ENCODE measurements at places on chromosomes 5 and 9.

DNA sequence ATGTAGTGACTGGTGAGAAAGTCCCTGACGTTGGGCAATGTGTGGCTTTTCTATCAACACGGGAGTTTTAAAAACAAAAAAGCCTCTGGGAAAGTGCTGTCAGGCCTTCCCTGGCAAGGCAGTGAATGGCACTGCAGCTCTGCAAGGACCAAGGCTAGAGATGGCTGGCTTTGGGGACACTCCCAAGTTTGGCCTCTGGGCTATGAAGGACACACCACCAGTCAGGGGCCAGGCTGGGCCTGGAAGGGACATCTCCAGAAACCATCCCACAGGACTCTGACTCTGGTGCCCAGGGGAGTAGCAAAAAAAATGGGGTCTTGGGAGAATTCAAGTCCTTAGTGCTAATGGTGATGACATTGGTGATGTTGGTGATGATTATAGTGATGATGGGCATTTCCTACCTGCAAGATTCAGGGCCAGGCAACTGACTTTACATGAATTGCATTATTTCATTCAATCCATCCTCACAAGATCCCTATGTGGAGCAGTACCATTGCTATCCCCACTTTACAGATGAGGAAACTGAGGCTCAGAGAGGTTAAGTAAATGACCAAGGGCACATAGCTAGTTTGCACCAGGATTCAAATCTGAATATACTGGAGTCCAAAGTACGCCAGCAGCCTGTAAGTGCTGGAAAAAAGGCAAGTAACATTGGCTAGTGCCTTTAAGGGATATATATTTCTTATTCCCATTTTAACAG is 2.6 kb upstream of the PPARGC1B start:
- no peak for DNase-seq

GRCh38 chr5:125056671-125057485 is 310.4 kb upstream of the ZNF608 start:
- peak; percentile 69 for DNase-seq

GRCh38 chr9:114908104-114908622 is 22.2 kb downstream of the TNFSF8 start:
- no peak for DNase-seq

- DNase-seq: no peak
These were observed 196.7 kb downstream of the WDR70 start for GRCh38 chr5:37575541-37576489.

DNA sequence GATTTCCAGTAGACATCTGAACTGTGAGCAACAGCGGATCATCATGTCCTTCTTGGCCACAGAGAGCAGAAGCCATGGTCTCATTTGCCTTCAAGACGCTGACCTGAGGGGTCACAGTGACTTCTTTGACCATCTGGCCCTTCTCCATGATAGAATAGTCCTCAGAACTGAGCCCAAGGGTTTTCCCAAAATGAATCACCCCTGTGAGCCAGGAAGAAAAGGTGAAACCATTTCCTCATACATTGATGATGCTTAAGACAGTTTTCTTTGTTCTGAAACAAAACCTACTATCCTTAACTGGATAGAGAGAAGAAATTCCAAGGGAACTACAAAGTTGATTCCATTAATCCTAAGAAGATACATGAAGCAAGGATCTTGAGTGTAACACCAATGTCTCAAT is 503.9 kb downstream of the CTNND2 start:
- no peak for DNase-seq

DNA sequence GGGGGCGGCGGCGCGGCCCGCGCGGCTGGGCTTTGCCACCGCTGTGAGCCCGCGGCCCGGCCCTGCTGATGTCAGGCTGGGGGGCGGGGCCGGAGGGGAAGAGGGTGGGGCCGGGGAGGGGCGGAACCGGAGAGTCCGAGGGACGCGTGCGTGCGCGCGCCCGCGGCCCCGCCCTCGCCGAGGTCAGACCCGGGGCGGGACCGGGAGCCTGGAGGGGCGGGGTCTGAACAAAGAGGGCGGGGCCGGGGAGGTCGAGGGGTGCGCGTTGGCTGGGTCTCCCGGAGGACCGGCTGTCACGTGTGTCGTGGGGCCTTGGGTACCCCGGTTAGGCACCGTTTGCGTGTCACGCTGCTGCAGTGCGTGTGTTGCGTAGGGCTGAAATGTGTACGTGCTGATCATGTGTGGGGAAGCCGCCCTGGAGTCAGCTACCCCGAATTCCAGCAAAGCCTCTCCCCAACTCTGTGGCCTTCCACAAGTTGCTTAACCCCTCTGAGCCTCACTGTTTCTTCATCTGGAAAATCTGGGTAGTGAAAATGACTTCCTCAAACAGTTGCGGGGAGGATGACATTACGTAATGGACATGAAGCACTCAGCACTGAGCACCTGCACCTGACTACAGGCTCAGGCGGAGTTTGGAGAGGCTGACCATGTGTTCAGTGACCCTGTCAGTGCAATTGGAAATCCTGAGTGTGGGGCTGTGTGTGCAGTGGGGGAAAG is at the start of gene RALGDS:
RALGDS (minus strand) TSS at position 43 of the 717 bp plus-strand sequence. CDS start 86 bp downstream, outside the sequence.
- DNase-seq: peak; percentile 70

- DNase-seq: no peak
These were observed 10.7 kb downstream of the RXRA start for GRCh38 chr9:134336924-134337323.

- DNase-seq: no peak
These were observed 32.3 kb upstream of the KIF2A start for GRCh38 chr5:62273687-62274086.

DNA sequence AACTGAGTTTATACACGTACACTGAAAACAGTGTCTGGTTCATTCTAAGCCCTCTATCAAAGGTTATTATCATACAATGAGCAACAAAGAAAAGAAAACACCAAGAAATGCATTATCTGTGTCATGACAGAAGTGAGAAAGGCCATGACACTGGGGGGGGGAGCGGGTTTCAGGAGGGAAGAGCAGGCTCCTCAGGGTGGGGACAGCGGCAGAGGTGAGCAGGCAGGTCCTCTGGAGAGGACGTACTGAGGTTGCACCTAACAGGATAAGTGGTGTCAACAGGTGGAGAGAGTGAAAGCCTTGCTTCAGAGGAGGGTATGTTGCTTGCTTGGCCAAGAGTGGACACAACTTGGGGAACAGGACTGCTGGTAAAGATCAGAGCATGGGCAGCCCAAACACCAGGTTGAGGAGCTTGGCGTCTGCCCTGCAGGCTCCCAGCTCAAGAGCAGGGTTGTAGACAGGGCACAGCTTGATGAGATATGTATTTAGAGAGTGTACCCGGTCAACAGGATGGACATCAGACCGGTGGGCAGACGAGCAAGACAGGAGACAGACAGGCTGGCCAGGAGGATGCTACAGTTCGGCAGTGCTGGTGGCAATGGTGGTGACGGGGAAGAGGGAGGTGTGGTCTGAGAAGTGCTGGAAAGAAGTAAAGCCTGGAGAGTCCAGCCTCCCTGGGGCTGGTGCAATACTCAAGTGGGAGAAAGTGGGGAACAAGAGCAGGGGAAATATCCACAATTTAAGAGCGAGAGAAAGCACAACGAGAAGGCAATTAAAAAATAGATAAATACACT is 10.3 kb downstream of the WHRN start:
- DNase-seq: no peak

DNA sequence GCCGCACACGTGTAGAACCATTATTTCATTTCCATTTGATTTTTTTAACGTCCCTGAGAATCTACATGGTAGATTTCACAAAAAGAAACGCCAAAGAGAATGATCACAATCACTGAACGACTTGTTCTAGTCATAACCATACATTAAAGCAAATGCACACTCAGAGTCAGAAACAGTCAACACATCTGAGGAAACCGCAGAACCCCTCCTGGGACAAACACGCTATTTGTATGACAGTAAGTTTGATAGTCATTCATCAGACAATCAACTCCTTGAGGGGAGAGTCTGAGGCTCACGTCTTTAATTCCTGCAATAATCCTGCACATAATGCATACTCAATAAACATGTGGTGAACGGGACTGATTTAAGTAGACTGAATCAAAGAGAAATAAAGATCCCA is 129.2 kb downstream of the MED27 start:
- no peak for DNase-seq

GRCh38 chr5:131259326-131259725 is 4.5 kb upstream of the CDC42SE2 start:
- DNase-seq: no peak

DNA sequence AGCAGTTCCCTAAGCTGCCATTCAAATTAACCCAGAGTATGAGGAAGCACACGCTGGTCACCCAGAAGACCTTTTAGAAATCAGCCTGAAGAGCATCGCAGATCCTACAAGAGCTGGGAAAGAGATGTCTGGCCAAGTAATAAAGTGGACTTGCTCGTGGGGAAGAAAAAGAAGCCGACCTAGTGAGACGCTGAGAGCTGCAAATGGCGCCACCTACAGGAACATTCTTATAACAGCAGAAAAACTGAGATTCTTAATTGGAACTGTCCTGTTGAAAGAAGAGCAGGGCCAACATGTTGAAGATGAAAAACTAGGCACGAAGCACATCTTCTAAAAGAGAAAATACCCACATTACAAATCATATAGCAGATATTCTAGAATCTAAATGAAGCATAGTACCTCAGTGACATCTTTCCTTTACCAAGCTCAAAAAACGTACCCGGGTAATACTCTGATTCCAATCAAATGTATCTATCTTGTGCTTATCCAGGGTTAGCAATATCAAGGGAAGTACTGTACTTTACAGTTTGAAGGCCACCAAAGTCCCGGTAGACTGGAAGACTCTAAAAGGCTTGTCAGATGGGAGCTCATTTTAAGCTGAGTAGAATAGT is 3.9 kb upstream of the GNAQ start:
- DNase-seq: peak; percentile 65

DNA sequence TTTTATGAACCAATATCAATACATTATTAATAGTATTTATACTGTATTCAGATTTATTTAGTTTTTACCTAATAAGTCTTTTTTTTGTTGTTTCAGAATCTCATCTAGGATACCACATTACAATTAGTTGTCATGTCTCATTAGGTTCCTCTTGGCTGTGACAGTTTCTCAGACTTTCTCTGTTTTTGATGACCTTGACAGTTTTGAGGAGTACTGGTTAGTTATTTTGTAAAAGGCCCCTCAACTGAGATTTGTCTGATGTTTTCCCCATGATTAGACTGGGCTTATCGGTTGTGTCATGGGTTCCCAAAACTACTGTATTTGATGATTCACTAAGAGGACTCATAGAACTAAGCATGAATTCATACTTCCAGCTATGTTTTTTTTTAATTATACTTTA is 56.3 kb downstream of the RNF180 start:
- DNase-seq: no peak

DNA sequence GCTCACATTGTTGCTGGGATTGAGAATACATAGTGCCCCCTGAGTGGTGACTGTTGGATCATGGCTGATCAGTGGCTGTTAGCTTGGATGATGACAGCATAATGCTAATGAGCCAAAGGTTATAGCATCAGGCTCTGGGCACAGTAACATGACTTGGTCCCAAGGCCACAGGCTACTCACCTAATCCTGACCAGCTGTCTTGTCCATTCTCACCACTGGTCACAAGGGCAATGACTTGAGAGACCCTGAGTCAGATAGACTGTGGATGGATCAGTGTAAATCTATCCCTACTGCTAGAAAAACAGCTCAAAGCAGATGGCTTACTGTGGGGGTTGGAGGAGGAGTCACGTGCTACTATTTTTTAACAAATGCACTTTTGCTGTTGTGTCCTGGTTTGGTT is 74.7 kb downstream of the AOPEP start:
- DNase-seq: peak; percentile 43

- no peak for DNase-seq
These were observed 134.4 kb upstream of the RAI14 start for GRCh38 chr5:34521628-34522290.

- DNase-seq: no peak
These were observed at the start of gene UBE2QL1 for GRCh38 chr5:6448622-6449464. UBE2QL1 (plus strand) TSS chr5:6448859; CDS start chr5:6448894, 35 bp downstream.

DNA sequence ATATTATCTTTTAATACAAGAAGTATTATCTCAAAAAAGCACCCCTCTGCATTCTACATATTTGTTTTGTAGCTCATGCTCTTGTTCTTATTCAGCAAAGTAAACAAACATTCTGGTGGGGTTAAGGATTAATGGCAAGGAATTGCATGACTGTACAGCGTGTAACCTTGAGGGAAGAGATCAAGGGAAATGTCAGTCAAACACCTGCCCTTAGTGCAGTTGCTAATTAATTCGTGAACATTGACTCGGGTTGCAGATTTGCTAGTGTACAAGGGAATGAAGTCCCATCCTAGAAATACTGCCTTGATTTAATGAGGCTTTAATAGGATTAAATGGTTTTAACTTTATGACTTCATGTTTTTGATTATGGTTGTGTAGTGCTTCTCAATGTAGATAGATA is 1758.1 kb downstream of the MAT2B start:
- no peak for DNase-seq

DNA sequence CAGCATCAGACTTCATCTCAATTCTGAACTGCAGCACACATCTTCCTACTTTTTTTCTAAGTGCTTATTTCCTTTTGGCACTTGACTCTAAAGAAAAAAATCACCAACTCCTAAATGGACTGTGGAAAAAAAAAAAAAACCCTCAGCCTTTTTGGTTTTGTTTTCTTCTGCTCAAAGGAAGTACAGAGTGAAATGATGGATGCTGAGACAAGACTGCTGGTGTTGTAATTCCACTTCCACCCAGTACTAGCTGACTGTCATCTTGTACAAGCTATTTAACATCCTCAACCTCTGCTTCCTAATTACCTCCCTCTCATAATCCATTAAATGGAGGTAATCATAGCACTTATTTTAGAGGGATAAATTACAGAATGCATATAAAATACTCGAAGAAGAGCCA is 171.5 kb upstream of the GNA14 start:
- peak; percentile 30 for DNase-seq

DNA sequence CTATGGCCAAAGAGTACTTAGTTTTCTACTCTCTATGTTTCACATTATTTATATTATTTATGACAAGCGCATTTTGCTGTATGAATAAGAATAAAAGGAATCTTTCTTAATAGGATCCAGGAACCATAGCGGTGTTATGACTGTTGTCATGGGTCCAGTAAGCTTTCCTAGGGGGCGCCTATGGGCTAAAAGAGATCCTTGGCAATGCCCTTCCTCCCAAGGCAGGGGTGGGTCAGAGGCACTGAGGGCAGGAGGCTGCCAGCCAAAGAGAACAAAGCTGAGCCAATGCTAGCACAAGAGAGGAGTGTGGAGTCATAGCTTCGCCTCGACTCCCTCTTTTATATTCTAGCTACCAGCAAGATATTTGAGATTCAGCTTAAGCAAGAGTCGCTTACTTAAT is 98.4 kb upstream of the GNAQ start:
- peak; percentile 93 for DNase-seq

DNA sequence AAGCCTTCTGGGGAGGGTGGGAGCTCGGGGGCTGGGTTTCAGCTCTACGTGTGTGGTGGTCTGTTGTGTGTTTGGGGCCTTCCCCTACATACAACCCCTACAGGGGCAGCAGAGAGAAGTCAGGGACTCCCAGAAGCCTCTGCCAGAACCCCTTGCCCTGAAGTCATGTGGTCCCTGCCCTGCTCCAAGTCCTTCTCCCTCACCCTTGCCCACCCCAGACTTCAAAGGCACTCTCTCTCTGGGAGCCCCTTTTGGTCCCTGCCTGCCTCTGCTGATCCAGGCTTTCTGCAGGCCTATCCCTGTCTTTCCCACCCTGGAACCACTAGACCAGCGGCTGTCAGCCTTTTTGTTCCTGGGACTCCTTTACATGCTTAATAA is 61.1 kb upstream of the PSD2 start:
- DNase-seq: no peak
